ENCODE measurements at places on chromosomes 13 and 19.

DNA sequence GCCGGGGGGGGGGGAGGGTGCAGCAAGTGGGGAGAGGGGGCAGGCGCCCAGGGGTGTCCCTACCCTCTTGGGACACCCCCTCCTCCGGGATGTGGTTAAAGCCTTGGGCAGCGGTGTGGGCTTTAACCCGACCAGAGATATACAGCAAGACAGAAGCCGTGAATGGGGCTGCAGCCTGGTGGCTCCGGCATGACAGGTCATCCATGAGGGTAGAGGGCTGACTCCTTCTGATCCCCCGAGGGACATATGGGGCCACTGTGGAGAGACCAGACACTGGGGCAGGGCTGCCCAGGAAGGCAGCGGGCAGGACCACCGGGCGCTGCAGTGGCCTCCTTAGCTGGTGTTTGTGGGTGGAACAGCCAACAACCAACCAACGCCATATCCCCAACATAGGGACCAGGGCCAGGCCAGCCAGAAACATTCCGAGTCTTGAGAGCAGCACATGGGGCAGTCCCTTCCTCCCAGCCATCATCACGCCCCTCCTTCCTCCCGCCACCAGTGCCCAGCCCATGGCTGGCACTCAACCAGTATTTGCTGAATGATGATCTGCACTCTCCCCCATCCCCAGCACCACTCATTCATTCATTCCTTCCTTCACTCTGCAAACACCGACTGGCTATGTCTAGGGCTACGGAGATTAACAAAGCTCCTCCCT lies 18.2 kb downstream of the ELAVL1 start:
- peak overlapping the region; percentile 72 for H3K4me3 ChIP-seq
- H3K36me3 ChIP-seq = peaks cover 62% of the 10 kb centered on the region
- DNase-seq = no peak
- H3K27ac ChIP-seq = no peak overlapping the region

DNA sequence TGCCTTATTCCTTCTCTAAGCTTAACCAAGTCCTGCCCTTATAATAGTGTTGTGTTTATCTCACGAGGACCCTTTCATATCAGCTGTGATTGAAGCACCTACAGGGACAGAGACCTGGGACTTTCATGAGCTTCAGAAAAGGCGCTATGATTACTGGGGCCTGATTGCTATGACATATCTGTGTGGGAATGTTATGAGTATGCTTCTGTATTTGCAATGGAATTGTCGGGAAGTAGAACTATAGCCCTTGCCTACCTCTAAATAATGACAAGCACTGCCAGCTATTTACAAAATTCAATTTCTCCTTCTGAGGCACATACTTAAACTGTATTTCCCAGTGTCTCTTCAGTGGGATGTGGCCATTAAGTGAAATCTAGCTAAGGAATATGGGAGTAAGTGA lies 191.5 kb downstream of the LHFPL6 start:
- H3K27ac ChIP-seq = no peak overlapping the region
- no peaks in the 10 kb centered on the region for H3K36me3 ChIP-seq
- H3K27me3 ChIP-seq = no peaks in the 10 kb centered on the region
- no peak overlapping the region for H3K4me3 ChIP-seq
- H3K4me1 ChIP-seq = peaks cover 18% of the 10 kb centered on the region

DNA sequence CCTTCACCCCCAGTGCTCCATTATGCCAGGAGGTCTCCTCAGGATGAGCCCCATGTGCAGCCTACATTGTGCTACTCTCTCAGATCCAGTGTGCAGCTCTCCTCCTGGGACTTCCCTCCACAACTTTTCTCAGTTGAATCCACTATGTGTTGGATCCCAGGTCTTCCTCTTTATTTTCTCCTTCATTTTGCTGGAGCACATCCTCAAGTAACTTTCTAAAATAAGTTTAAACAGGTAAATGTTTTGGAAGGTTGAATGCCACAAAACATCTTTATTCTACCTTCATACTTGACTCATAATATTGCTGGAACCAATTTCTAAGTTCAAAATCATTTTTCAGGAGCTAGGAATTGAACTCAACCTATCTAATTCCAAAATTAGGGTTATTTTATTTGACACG lies 52.1 kb downstream of the C13orf46 start:
- no peaks in the 10 kb centered on the region for H3K4me1 ChIP-seq
- H3K27me3 ChIP-seq = peaks cover 5% of the 10 kb centered on the region
- no peak for DNase-seq
- H3K4me3 ChIP-seq = no peak overlapping the region
- no peak overlapping the region for H3K27ac ChIP-seq

GRCh38 chr19:44684892-44685863 lies 13.8 kb upstream of the CEACAM16 start:
- H3K27ac ChIP-seq = peak overlapping the region; percentile 2
- H3K4me3 ChIP-seq = peak overlapping the region; percentile 14
- peaks cover 6% of the 10 kb centered on the region for H3K4me1 ChIP-seq
- no peaks in the 10 kb centered on the region for H3K36me3 ChIP-seq
- peaks cover 2% of the 10 kb centered on the region for H3K27me3 ChIP-seq

DNA sequence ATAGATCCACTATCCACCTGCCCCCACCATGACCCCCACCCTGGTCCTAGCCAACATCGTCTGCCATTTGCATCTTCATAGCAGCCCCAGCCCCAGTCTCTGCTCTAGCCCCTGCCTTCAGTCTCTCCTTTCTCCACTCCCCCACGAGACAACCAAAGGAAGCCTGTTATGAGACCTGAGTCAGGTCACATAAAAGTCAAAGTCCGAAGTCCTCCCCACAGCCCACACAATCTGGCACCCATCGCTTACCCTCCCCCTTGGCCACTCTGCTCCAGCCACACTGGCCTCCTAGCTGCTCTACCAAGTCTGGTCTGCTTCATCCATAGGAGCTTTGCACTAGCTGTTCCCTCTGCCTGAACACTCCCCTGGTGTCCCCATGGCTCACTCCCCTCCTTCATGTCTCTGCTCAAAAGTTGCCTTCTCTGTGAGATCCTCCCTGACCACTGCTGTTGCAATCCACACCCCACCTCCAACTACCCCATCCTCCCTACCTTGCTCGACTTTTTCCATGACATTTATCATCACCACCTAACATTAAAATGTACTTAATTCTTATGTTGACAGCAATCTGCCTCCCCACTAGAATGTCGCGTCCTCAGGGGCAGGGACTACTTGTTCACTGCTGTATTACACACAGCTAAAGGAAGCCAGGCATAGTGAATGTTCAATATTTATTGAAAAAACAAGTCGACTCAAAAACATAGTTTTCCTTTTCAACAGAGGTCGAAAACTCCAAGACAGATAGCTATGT lies 1.2 kb upstream of the PLEKHG2 start:
- peak overlapping the region; percentile 90 for H3K4me3 ChIP-seq
- peak overlapping the region; percentile 89 for H3K27ac ChIP-seq
- DNase-seq = no peak
- peaks cover 33% of the 10 kb centered on the region for H3K27me3 ChIP-seq
- H3K4me1 ChIP-seq = peaks cover 37% of the 10 kb centered on the region

- H3K27ac ChIP-seq = no peak overlapping the region
- peaks cover 11% of the 10 kb centered on the region for H3K4me1 ChIP-seq
- H3K36me3 ChIP-seq = no peaks in the 10 kb centered on the region
- peaks cover 2% of the 10 kb centered on the region for H3K27me3 ChIP-seq
- no peak for DNase-seq
Observed at GRCh38 chr13:40994581-40995230, 24.4 kb downstream of the ELF1 start.

DNA sequence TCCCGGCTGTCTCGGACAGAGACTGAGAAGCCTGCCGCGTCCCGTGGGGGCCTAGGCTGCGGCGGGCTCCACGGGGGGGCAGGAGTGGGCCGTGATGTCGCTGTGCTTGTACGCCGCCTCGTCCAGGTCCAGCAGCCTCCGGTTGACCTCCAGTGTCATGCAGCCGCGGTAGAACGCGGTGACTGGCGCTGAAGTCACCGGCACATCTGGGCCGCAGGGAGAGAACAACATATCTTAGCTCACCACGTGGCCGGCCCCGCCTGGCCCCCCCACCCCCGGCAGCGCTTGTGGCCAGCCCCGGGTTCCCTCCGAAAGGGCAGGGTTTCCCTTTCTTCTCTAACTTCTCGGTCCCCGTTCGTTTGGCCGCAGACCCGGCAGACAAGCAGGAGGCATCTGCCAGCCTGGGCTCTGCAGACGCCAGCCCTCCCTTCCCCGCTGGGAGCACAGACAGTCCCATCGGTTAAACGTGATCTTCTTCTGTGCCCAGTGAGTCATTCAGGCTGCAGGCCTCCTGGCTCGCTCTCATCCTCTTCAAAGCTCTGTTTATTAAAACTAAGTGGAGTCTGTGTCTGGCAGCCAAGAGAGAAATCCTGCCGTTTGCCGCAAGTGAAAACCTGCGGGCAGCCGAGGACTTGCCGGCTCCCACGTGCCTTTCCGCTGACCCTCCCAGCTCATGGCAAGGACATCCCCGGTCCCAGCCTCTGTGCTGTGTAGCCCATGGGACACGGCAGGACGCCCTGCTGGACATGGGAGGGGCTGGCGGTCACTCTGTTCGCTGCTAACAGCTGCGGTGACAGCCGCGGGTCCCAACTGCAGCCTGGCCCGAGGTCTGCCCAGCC lies 42.8 kb downstream of the GAS6 start:
- DNase-seq = no peak
- H3K27ac ChIP-seq = peak overlapping the region; percentile 67
- peaks cover 19% of the 10 kb centered on the region for H3K36me3 ChIP-seq
- peaks cover 22% of the 10 kb centered on the region for H3K4me1 ChIP-seq

- peaks cover 56% of the 10 kb centered on the region for H3K4me1 ChIP-seq
- peak overlapping the region; percentile 59 for H3K4me3 ChIP-seq
- no peak for DNase-seq
- H3K27ac ChIP-seq = peak overlapping the region; percentile 87
- H3K27me3 ChIP-seq = peaks cover 10% of the 10 kb centered on the region
Observed at GRCh38 chr19:45514376-45515051, 7.2 kb downstream of the VASP start.

- DNase-seq = no peak
- peaks cover 1% of the 10 kb centered on the region for H3K27me3 ChIP-seq
- no peak overlapping the region for H3K27ac ChIP-seq
- no peaks in the 10 kb centered on the region for H3K36me3 ChIP-seq
- no peak overlapping the region for H3K4me3 ChIP-seq
Observed at GRCh38 chr13:35793823-35794222, 317.3 kb upstream of the MAB21L1 start.

GRCh38 chr13:110113284-110113764 lies 193.6 kb downstream of the COL4A1 start:
- peaks cover 15% of the 10 kb centered on the region for H3K27me3 ChIP-seq
- peaks cover 31% of the 10 kb centered on the region for H3K4me1 ChIP-seq
- no peak overlapping the region for H3K4me3 ChIP-seq
- DNase-seq = no peak

- DNase-seq = no peak
- H3K27me3 ChIP-seq = peaks cover 9% of the 10 kb centered on the region
- H3K36me3 ChIP-seq = peaks cover 38% of the 10 kb centered on the region
- H3K27ac ChIP-seq = no peak overlapping the region
Observed at GRCh38 chr19:10686193-10686592, 15.0 kb upstream of the QTRT1 start.

GRCh38 chr19:13173139-13173737 lies 23.0 kb downstream of the IER2 start:
- no peak overlapping the region for H3K27ac ChIP-seq
- H3K27me3 ChIP-seq = peaks cover 3% of the 10 kb centered on the region
- H3K36me3 ChIP-seq = no peaks in the 10 kb centered on the region
- DNase-seq = no peak
- no peak overlapping the region for H3K4me3 ChIP-seq
- H3K4me1 ChIP-seq = peaks cover 2% of the 10 kb centered on the region

All from endothelial cell (in vitro differentiated cells).